ENCODE measurements at places on chromosomes 6 and 20.

GRCh38 chr6:139007428-139007827 lies 19.4 kb upstream of the REPS1 start:
- DNase-seq, result no peak

- DNase-seq, result no peak
These were observed 12.5 kb upstream of the TREM1 start for GRCh38 chr6:41298785-41299502.

DNA sequence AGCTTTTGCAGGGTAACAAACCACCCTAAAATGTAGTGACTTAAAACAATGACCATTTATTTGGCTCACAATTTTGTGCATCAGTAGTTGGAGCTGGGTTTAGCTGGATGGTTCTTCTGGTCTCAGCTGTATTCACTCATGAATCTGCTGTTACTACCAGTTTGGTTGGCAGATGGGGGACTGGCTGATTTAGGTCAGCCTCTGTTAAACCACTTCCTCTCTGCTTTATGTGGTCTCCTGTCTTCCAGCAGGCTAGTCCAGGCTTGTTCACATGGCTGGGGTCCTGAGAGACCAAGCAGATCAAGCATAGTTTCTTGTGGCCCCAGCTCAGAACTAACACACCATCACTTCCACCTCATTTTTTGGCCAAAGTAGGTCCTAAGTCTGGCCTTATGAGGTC lies 67.2 kb upstream of the LAMP5 start:
- no peak for DNase-seq

DNA sequence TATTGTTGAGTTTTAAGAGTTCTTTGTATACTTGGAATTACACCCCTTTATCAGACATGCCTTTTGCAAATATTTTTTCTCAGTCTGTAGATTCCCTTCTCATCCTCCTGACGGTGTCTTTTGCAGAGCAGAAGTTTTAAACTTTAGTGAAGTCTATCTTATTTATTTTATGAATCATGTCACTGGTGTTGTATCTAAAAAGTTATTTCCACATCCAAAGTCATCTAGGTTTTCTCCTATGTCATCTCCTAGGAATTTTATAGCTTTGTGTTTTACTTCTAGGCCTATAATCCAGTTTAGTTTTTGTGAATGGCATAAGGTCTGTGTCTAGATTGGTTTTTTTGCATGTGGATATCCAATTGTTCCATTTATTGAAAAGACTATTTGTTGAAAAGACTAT lies 271.3 kb downstream of the KIF16B start:
- DNase-seq, result no peak

- DNase-seq, result peak; percentile 68
These were observed 31.8 kb downstream of the SUN5 start for GRCh38 chr20:32972181-32973076.

- DNase-seq, result peak; percentile 3
These were observed 145.6 kb upstream of the MANEA start for GRCh38 chr6:95431637-95432228.

DNA sequence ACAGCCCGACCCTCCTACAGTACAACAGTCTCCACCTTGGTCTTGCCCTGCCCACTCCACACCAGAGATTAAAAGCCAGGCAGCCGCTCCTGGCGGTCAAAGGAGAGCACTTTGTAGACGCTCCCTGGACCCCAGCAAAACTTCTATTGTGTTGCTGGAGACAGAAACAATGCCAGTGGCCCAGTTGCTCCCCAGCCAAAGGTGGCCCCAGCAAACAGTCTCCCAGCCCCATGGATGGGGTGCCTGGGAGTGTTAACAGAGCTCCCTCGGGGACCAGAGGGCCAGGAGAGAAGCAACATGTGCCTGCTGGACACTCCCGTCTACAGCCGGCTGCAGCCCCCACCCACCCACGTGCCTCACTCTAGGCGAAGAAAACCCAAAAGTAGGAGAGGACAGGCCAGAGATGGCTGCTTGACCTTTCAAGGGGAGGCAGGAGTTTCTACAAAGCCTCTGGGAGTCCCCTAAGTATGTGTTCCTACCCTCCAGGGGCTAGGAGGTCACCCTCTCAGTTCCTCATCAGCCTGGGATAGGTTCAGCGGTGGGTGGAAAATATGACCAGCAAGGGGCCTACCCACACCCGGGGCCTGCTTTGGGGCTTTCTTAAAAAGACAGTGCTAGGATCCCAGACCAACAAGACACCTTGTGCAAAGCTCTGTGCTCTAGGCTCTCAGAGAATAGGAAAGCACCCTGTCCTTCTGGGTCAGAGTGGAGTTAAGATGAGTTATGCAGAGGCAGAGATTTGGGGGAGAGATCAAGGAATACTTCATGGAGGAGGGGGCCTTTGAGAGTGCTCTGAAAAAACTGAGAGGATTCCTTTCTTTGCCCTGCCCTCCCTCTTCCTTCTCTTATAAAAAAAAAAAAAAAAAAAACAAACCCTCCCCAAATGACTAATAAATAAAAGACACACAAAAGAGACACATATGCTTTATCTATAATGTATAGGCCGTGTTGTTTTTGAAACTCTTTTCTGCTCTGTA lies 19.0 kb upstream of the PREX1 start:
- no peak for DNase-seq

- no peak for DNase-seq
These were observed 56.1 kb upstream of the LAMP5 start for GRCh38 chr20:9458138-9458796.

DNA sequence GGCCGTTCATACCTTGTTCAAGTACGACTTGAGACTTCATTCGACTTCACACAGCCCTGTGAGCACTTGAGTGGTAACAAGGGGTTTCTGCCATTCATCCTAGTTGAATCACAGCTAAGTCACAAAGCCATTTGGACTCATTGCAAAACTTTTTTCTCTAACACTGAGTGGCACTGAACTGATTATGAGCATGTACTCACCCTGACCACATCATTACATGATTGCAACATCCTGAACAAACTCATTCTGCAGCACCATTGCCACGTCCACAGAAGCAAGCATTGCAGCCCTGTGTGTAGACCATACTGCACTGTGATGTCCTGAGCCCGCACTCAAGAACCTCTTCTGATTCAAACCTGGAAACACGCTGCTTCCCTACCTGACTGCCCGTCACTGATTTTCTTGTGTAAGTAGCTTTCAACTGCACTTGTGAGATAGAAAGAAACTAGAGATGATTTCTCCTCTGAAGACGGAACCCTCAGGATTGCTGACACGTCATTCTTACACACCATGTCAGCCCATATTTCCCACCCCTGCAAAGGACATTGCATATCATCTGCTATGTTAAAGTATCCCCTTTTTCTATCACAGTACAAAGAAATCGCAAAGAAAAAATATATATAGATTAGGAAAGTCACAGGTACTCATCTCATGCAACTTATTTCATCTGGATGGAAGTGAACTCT lies 81.6 kb downstream of the C6orf118 start:
- DNase-seq, result no peak

- DNase-seq, result no peak
These were observed 31.0 kb upstream of the EZR start for GRCh38 chr6:158849899-158850806.
